ENCODE measurements at places on chromosomes 6 and 20.

- DNase-seq: no peak
Measured at GRCh38 chr6:51533962-51534361, 553.5 kb downstream of the PKHD1 start.

DNA sequence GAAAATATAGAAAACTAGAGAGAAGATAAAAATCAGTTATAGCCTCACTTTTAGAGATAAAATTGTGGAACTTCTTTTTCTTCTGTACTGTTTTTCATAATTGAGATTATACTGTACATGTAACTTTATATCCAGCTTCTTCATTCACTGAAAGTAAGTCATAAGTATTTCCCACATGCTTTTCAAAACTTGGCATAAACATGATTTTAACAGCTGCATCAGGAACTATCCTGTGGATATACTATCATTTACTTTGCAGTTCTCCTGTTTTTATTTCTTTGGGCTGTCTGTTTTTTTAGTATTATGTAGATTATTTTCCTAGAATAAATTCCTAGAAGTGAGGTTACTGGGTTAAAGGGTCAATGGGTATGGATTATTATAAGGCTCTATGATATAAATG is 14.8 kb downstream of the DSTN start:
- DNase-seq: no peak

DNA sequence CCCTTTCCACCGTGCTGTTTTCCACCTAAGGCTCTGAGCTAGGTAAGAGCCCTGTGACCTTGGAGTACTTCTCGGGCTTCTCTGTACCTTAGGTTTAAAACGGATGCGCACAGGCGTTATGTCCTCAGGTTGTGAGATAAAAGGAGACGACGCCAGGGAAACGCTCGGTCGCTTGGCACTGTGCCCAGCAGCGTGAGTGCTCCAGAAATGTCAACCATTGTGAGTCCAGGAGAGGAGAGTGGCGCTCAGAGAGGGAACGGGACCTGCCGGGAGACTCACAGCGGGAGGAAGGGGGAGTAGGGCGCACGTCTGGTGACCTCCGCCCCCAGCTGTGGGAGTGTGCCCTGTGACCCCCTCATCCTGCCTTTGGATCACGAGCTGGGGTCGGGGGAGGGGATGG is 33.8 kb upstream of the SCRT2 start:
- no peak for DNase-seq

DNA sequence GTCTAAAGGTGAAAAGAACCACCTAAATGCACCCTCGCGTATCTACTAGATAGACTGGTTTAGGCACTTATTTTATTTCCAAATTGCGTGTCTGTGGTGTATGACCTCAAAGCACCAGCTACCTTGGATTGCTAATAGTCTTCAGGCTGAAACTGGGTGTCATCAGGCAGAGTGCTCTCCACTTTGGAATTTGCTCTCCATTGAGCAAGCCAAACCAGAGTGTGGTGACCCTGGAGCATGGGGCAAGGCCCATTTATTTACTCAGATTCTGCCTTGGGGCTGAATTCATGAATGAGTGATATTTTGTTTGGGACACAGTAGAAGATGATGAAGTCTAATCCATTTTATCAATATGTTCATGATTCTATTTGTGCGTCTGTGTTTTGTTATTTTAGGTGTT is 812.8 kb upstream of the SLC35B3 start:
- no peak for DNase-seq

- no peak for DNase-seq
Measured at GRCh38 chr6:13523826-13524622, 36.6 kb upstream of the GFOD1 start.

GRCh38 chr6:29953686-29954085 is 11.4 kb downstream of the HLA-A start:
- DNase-seq: no peak
